ENCODE measurements at places on chromosomes 6 and 20.

DNA sequence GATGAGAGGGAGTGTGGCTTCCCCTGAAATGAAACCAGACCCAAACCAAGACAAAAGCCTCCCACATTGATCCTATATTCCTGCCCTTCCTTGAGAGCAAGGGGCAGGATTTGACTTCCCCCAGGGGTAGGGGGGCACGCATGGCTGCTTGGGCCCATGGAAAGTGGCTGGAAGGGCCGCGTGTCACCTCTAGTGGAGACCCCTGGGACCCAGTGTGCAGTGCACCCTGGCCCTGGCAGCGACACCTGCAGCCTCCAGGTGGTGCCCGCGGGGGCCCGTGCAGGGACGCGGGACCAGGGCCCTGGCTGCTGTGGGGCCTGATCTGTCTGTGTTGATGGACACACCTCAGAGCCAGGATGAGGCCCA, 18.0 kb upstream of the SLCO4A1 start:
- no peak for DNase-seq

DNA sequence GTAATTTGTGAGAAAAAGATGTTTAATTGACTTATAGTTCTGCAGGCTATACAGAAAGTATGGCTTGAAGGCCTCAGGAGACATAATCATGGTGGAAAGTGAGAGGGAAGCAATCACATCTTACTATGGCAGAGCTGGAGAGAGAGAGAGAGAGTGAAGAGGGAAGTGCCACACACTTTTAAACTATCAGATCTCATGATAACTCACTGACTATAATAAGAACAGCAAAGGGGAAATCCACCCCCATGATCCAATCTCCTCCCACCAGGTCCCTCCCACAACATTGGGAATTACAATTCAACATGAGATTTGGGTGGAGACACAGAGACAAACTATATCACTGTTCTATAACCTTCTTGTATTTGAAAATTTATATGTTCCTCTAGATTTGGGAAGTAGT, 117.2 kb upstream of the BMP5 start:
- no peak for DNase-seq

DNA sequence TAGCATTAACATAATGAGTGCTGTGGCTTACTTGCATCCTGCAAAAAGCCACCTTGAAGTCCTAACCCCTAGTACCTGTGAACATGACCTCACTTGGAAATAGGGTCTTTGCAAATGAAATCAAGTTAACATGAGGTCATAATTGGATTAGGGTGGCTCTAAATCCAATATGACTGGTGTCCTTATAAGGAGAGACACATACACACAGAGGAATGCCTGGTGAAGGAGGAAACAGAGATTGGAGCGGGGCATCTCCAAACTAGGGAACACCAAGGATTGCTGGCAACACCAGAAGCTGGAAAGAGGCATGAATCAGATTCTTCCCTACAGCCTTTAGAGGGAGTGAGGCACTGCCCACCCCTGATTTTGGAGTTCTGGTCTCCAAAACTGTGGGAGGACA, 17.6 kb upstream of the RPS6KA2 start:
- no peak for DNase-seq

DNA sequence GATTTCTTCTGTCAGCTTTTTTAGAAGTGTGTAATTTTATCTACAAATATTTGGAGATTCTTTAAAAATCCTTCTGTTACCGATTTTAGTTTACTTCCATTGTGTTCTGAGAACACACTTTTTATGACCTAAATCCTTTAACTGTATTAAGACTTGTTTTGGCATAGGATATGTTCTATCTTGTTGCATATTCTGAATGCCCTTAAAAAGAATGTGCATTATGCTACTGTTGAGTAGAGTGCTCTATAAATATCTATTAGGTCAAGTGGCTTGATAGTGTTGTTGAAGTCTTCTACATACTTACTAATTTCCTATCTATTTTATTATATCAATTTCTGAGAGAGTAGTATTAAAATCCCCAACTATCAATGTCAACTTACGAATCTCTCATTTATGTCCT, 502.2 kb downstream of the MAFB start:
- DNase-seq: no peak

- DNase-seq: no peak
Observed at GRCh38 chr6:157884756-157885155, 61.7 kb downstream of the SNX9 start.
